Suppressor macrophage treated with lipopolysaccharide for 1 hour (primary cell): ENCODE measurements at places on chromosomes 2 and 18.

DNA sequence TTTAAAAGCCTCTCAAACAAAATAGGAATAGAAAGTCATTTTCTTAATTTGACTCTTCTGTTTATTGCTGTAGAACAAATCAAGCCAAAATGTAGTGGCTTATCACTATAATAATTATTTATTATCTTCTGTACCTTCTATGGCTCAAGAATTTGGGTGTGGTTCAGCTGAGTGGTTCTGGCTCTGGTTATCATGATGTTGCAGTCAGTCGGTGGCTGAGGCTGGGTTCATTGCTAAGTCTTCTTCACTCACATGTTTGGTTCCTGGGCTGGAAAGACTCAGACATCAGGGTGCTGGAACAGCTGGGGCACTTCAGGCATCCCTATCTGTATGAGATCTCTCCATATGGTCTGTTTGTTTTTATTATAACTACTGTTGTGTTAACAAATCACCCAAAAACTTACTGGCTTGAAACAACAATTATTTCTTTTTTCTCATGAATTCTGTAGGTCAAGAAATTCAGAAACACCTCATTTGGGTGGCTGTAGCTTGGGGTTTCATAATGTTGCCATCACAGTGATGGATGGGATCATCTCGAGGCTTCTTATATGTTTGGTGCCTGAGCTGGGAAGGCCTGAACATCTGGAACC, 242.6 kb upstream of the FBXO11 start:
- no peak for DNase-seq

DNA sequence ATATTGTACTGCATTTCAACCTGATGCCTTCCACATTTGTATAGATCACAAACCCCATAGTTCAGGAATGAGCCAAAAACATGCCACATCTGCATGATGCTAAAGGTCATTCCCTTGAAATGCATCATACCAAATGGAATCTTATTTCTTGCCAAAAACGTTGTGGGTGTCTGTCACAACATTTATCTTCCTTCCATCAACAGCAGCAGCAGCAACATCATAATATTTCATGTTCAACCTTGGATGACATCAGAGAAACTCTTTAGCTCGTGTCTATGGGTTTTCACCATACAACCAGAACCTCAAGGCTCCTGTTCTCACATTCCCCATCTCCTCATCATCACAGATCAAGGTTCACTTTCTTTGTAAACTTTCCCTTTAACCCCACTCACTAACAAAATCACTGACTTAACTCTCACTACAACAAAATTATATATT, 221.3 kb upstream of the CTAGE1 start:
- DNase-seq: no peak

- peak; percentile 76 for DNase-seq
Measured at GRCh38 chr18:55322178-55322735, 265.7 kb downstream of the TCF4 start.

GRCh38 chr2:28142386-28142785, 250.3 kb upstream of the FOSL2 start:
- DNase-seq: no peak

DNA sequence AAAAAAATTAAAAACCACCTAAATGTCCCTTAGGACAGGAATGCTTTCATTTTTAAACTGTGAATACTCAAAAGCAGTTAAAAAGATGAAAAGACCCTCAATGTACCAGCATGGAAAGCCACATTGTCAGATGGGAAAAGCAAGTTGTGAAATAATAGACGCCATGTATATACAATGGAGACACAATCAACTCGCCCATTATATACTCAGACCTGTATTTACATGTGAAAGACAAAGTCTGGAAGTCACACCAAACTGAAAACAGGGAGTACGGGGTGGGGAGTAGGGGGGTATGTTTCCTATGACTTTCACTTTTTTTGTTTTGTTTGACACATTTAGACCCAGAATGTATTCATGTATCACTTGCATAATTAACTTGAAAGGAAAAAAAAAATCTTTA, 75.6 kb downstream of the CELF4 start:
- DNase-seq: no peak

- no peak for DNase-seq
Measured at GRCh38 chr18:49251451-49251850, 209.0 kb downstream of the DYM start.

GRCh38 chr2:161604901-161605300, 19.3 kb upstream of the SLC4A10 start:
- no peak for DNase-seq

- DNase-seq: no peak
Measured at GRCh38 chr18:48133671-48134251, 203.3 kb upstream of the SMAD2 start.

DNA sequence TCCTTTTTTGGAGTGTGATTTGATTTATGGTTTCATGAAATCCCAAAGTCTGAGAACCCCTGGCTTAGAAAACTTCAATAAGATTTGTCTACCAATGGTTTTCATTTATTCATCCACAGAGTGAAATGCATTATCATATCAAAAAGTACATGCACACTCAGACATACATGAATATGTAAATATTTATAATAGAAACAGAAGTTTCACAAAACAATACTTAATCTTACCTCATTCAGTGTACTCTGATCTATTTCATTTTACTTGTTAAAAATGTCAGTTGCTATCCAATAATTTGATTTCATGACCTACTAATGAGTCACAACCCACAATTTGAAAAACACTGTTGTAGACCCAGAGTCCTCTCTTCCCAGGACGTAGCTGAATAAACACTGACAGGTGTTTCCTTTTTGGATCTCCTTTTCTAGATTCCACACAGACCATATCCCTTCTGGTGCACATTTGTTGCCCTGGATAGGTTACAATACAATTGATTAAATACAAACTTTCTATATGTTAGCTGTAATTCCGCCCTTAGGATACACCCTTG, 10.4 kb upstream of the CAVIN2 start:
- DNase-seq: no peak

DNA sequence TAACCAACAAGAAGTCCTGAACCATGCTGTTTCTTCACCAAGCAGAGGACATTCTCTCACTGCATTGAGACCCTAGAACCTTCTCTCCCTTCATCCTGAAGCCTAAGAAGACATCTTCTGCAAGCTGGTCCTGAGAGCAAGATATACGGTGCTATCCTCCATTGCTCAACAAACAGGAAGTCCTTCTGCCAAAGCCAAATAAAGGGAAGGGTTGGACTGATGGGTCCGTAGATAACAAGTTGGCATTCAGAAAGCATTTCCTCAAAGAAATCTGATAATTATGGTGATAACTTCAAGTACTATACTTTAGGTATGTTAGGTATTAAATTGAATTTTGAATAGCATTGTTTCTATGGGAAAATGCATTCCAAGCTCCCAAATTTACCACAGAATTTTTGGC, 23.3 kb downstream of the GRB14 start:
- peak; percentile 29 for DNase-seq

- no peak for DNase-seq
Measured at GRCh38 chr2:70958759-70959158, 19.7 kb upstream of the ANKRD53 start.

DNA sequence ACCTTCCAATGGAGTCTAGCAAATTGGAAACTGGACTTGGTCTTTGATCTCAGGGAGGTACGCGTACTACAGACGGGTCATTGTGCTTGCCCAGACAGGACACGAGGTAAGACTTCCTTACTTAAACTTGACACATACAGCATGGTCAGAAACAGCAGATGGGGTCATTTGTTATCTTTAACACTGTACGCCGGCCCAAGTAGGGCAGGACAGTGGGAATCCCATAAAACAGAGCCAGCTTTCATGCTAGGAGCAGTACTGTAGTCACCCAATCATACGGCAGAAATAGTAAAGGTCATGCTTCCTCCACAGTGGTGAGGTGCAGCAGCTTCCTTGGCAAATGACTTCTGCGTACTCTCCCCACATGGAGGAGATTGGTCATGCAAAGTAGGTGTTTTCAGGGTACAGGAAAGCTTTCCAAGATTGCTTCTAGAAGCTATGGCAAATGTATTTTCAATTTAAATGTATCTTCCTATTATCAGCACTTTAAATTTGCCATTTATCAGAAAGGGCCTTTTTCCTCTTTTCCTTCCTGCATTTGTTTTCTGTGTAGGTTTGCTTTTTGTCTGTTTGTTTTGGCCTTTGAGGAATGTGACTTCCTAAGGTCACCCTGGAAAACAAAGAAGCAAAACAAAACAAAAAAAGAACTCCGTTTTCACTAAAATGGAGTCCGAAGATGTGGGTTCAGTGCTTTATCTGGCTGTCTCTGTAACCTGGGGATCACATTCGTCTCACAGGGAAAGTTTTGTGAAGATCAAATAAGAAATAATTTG, 74.0 kb upstream of the DSG1 start:
- DNase-seq: no peak

DNA sequence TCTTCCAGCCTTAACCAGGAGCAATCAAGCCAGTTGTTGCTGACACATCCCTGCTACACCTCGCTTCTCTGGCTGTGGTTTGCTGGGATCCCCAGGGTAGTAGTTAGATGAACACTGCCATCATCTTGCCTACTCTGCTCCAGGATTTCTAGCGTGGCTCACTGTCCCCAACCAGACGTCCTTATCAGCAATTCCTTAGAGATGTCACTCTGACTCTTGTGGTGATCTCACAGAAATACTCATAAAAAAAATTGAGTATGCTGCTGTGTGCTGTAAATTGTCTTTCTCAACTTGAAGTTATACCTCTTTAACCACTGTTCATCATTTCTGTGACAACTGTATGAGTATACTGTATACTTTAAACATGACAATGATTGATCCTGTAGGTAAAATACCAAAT, 63.2 kb downstream of the PLCL1 start:
- no peak for DNase-seq

DNA sequence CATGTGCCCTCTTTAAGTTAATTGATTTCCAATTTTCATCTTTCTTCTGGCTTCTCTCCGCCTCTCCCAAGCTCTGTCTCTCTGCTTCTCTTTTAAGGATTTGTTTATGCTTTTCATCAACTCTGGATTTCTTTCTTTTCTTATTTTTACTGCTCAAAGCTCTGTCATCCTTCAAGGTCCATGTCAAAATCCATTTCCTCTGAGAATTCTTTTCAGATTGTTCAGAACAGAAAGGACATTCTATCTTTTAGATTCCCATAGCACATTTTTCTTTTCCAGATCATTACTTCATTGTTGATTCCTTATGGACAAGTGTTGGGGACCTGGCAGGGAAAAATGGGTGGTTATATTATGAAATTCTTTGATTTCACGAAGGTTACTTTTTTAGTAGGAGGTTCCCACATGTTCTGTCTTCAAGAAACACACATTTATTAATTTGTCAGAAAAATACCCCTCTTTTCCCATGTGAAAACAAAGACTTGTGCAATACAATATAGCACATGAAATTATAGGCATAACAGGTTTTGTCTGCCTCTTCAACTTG, 12.3 kb downstream of the PMAIP1 start:
- DNase-seq: no peak

DNA sequence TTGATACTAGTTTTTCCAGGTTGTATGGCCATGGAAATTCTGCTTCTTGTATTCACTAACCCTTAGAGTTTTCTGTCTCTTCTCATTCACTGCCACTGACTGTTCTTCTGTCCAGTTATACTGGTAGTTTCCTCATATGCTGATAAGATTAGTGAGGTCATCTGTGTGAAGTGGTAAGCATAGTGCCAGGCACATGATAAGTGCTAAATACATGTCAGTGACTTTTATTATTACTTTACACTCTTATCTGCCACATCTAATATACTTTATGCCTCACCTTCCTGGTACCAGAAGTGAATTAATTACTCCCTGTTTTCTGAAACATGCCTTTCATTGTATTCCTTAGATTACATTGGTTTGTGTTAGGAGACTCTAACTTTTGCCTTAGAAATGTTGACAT, 91.3 kb downstream of the NBEAL1 start:
- no peak for DNase-seq

- no peak for DNase-seq
Measured at GRCh38 chr2:27442920-27443282, 720 bp downstream of the KRTCAP3 start.

GRCh38 chr2:20507166-20507692, 60.4 kb downstream of the RHOB start:
- peak; percentile 60 for DNase-seq

GRCh38 chr2:238267884-238268680, 20.3 kb downstream of the PER2 start:
- no peak for DNase-seq

- no peak for DNase-seq
Measured at GRCh38 chr18:73645160-73645715, 502.4 kb downstream of the FBXO15 start.

GRCh38 chr18:80173060-80173459, 64.0 kb downstream of the ADNP2 start:
- no peak for DNase-seq

DNA sequence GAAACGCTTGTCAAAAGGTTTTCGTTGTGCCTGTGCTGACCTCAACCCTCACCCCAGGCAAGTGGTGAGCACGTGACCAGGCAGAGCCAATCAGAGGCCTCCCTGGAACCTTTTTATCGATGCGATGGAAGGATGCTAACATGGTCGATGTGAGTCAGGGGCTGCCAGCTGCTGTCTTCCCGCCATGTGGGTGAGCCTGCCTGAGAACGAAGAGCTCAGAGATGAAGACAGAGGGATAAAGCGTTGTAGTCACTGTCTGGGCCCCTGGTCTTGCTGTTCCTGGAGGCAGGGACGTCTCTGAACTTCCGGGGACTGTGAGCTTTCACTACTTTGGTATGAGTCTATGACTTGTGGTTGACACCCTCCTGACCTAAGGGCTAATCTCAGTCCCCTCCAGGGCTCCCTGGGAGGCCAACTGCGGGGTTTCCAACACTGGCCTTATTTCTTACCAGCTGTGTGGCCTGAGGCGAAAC, 18.6 kb downstream of the DNMT3A start:
- DNase-seq: no peak

- DNase-seq: peak; percentile 86
Measured at GRCh38 chr2:39128919-39129391, 8.1 kb upstream of the SOS1 start.

- no peak for DNase-seq
Measured at GRCh38 chr18:67290421-67290820, 226.1 kb downstream of the DSEL start.

GRCh38 chr2:95068256-95068655, 42.7 kb downstream of the MAL start:
- no peak for DNase-seq

DNA sequence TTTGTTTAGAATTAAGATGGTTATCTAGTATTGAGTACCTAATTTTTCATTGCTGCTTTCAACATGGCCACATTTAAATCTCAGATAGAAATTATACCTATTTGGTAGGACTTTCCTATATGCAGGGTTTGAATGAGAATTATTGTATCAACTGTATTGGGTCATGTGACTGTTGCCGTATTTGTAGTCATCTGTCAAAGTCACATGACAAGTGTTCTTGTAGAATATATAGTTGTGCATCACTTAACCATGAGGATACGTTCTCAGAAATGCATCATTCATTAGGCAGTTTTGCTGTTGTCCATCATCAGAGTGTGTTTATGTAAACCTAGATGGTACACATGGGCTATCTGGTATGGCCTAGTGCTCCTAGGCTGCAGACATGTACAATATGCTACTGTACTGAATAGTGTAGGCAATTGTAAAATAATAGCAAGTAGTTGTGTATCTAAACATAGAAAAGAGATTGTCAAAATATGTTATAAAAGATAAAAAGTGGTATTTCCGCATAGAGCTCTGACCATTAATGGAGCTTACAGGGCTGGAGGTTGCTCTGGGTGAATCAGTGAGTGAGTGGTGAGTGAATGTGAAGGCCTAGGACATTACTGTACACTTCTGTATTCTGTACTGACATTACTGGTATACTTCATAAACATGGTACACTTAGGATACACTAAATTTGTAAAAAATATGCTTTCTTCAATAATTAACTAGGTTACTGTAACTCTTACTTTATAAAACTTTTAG, 123.7 kb downstream of the MAP4K4 start:
- no peak for DNase-seq

GRCh38 chr18:39845106-39845505, 2109.9 kb upstream of the PIK3C3 start:
- DNase-seq: no peak
